COLO829 (cell line): ENCODE measurements at places on chromosomes 4 and X.

GRCh38 chr4:87405211-87405820, 14.3 kb upstream of the HSD17B11 start:
- no peak for DNase-seq

- no peak for DNase-seq
These were observed 59.7 kb downstream of the HADH start for GRCh38 chr4:108049406-108049805.

DNA sequence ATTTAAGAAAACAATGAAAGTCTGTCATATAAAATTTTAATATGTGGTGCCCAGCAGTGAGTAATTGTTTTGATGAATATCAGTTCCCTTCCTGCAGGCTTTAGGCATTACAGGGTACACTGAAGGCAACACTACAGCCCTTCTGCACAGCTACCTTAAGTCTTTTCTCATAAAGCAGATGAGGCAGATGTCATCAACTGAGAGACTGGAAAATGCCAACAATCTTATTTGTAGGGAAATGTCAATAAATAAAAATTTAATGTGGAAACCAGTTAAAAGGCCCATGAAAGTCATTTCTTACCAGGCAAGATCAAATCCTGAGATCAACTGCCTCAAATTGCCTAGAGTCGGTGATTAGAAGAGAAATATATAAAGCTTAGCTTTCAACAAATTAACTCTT, 193.4 kb upstream of the NWD2 start:
- DNase-seq = no peak

- DNase-seq = no peak
These were observed 81.5 kb upstream of the CD99 start for GRCh38 chrX:2609431-2610238.

- DNase-seq = no peak
These were observed 149.7 kb upstream of the MSX1 start for GRCh38 chr4:4709736-4710135.

DNA sequence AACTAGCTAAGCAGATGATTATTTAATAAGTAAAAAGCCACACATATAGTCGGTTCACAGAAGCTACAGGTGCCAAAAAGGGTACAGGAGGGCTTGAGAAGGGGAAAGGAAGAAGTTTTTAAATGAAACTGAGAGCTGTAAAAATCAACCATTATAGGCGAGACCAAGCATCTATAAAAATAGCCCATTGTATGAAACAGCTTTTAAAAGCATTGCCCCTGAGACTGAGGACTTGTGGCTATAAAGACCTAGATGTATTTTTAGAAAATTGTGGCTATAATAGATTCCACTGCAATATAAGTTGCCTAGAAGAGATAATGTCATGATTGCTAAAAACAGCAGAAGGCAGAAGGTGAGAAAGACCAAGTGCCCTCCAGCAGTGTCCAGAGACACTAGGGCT, 15.0 kb upstream of the TTC29 start:
- no peak for DNase-seq

DNA sequence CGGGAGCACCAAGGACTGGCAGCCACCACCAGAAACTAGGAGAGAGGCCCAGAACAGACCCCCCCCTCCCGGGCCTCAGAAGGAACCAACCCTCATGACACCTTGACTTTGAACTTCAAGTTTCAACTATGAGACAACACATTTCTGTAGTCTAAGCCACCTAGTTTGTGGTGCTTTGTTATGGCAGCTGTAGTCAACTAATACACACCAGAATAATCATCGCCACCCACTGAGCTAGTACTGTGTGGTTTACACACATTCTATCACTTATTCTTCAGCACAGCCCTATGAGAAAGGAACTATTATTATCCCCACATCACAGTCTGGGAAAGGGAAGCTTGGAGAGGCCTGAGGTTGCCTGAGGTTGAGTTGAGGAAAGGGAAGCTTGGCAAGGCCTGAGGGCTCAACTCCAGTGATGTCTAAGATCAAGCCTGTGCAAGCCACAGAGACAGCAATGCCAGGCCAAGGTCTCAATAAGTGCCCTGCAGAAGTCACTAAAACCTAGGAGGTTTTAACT, 126.6 kb downstream of the FHDC1 start:
- DNase-seq = no peak

GRCh38 chr4:48329193-48329592, 12.1 kb upstream of the SLAIN2 start:
- no peak for DNase-seq

- no peak for DNase-seq
These were observed 11.6 kb upstream of the CXCL13 start for GRCh38 chr4:77593993-77594392.

DNA sequence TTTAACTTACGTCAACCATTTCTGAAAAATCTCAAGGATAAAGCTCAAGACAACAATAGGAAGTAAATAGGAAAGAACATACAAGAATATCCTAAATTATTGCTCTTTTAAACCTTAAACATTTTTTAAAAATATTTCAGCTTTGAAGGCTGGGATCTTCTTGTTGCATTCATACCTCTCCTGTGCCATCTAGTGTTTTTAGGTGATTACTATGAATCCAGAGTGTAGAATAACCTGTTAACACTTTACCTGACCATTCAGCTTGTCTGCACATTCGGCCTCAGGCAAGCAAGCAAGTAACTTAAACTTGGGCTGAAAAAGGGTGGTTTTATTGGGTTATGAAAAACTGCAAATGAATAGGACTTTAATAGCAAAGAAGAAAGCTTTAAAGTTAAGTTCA, 507.8 kb upstream of the INTU start:
- DNase-seq = no peak

DNA sequence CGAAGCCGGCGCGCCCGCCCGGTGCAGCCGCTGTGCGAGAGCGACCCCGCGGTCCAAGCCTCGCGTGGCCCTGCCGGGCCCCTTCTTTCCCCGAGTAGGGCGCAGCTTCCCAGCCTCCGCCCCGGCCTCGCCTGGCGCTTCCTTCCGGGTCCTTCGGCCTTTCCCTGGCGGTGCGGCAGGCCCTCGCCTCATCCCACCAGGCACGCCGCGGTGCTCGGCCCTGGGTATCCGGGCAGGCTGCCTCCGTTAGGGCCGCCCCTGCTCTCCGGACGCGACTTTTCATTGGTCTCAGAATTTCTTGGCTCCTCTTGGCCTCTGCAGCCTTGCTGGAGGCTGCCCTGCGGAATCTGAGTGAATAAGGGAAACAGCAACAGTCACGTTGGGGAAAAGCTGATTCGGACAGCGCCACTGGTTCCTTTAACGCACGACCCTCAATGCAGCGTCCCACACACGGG, 429 bp downstream of the UVSSA start:
- peak; percentile 31 for DNase-seq

GRCh38 chr4:33058998-33059397, 2338.8 kb downstream of the PCDH7 start:
- no peak for DNase-seq

DNA sequence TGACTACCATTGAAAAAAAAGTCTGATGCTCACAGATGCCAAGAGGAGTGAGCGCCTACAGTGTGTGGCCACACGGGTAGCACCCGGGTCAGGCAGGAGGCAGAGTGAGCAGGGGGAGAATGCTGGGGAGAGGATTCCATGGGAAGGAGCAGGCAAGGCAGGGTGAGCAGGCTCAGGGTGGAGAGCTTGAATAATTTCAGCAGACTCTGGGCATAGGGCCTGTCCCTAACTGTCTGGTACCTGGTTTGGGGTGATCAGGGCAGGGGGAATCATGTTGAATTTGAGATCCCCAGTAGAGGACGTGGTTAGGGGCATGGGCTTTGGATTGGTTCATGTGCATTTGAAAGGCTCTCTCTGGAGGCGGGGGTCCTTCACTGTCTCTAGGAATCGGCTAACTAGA, 51.2 kb upstream of the TLR3 start:
- DNase-seq = no peak

GRCh38 chr4:15451866-15452765, 17.6 kb upstream of the CC2D2A start:
- peak; percentile 22 for DNase-seq

GRCh38 chrX:37302569-37302968, 46.6 kb upstream of the PRRG1 start:
- DNase-seq = no peak

DNA sequence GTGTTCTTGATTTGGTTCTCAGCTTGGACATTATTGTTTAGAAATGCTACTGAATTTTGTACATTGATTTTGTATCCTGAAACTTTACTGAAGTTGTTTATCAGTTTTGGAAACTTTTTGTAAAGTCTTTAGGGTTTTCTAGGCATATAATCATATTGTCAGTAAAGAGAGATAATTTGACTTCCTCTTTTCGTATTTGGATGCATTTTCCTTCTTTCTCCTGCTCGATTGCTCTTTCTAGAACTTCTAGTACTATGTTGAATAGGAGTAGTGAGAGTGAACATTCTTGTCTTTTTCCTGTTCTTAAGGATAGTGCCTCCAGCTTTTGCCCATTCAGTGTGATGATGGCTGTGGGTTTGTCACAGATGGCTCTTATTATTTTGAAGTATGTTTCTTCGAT, 24.1 kb downstream of the TMPRSS11A start:
- DNase-seq = no peak

DNA sequence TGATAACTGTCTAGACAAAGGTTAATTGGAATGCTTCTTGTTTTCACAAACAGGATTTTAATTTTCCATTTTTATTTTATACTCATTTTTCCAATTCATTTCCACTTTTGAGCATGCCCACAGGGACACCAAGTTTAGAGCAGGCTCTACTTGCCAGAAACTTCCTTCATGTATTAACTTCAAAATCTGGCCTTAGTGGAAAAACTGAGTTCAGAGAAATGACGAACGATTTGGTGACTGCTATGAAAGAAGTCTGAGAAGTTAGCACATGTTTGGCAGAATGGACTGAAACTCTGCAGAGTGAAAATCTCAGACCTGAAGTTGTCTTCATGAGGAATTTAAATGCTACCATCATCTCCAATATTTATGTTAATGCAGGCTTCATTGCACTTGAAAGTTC, 214.1 kb downstream of the THOC2 start:
- DNase-seq = no peak

DNA sequence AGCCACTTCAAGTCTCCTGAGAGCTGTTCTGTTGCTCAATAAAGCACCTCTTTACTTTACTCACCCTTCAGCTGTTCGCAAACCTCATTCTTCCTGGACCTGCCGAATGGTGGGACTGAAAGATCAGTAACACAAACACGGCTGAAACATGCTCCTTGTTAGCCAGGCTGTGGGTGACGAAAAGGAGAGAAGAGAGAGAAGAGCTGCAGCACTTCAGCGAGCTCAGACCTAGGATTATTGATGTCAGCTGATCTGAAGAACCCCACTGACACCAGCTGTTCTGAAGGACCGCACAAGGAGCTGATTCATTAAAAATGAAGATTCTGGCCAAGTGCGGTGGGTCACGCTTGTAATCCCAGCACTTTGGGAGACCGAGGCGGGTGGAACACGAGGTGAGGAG, 2020.0 kb upstream of the ADGRL3 start:
- DNase-seq = no peak

DNA sequence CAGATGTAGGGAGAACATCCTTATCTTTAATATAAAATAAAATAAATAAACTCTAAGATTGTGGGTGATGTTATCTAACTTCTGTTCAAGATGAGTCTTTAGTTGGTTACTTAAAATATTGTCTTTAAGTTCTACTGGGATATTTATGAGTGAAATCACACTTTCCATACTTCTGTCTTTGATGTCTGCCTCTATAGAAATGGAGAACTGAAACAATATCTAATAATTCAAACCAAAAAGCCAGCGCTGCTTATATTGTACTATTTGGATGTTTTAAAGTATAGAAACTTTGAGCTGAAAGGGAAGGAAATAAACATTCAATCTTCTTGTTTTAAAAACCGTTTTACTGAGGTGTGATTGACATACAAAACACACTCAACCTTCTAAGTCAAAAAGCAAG, 44.8 kb upstream of the RPS6KA3 start:
- DNase-seq = no peak

- DNase-seq = no peak
These were observed 113.8 kb upstream of the FAM9B start for GRCh38 chrX:9147726-9148125.

GRCh38 chrX:152202886-152203285, 64.5 kb upstream of the MAGEA10 start:
- no peak for DNase-seq

- DNase-seq = no peak
These were observed 1495.1 kb downstream of the PCDH7 start for GRCh38 chr4:32215277-32215676.

DNA sequence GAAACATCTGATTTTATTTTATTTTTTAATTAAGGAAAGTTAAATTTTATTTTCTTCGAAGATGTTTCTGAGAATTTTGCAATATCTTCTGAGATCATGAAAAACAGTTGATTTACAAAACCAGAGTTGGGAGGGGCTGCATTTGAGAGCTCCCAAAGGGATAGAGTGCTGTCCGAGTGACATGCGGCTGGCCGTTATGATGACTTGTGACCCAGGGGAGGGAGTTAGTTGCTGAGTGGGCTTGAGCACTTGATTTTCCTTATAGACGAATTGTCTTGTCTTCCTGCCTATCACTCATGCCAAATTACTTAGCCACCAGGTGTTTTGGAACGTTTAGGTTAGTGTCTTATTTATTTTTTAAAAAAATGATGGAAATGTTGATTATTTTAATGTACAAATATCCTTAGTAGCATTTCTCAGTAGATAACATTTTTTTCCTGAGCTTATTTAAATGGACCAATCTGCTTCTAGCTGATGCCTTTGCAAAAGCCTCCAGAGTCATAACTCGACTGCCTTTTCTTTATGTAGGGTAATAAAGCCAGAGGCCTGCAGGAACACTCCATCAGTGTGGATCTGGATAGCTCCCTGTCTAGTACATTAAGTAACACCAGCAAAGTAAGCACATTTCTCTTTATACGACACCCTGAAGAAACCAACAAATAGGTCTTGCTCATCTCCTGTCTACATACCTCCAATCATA, 85.2 kb downstream of the PTTG2 start:
- DNase-seq = no peak

- DNase-seq = no peak
These were observed 1.1 kb downstream of the CFAP99 start for GRCh38 chr4:2419814-2420213.

GRCh38 chr4:121717680-121718237, 21.0 kb upstream of the ANXA5 start:
- no peak for DNase-seq

DNA sequence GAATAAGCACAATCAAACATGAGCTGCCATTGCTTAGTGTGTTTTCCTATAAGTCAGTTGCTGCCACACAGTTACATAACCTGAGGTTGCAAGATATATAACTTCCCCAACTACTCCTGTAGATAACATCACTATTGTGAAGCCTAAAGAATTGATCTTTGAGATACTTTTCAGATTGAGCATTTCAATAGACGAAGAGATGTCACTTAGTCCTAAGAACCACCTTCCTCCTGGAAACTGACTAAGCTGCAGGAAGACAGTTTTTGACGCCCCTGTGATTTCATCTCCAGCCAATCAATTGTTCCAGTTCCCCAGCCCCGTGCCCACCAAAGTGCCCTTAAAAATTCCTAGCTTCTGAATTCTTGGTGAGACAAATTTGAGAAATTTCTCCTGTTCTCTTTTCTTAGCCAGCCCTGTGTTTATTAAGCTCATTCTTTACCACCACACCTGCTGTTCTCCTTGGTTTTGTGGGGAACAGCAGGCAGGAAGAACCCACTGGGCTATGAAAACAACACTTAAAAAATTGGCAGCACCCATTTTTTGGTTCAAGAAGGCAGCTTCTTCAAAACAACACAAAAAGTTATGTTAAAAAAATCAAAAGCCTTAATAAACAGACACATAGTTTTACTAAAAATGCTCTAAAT, 317.1 kb upstream of the PABPC4L start:
- no peak for DNase-seq
